ENCODE measurements at places on chromosomes 1 and 21.

DNA sequence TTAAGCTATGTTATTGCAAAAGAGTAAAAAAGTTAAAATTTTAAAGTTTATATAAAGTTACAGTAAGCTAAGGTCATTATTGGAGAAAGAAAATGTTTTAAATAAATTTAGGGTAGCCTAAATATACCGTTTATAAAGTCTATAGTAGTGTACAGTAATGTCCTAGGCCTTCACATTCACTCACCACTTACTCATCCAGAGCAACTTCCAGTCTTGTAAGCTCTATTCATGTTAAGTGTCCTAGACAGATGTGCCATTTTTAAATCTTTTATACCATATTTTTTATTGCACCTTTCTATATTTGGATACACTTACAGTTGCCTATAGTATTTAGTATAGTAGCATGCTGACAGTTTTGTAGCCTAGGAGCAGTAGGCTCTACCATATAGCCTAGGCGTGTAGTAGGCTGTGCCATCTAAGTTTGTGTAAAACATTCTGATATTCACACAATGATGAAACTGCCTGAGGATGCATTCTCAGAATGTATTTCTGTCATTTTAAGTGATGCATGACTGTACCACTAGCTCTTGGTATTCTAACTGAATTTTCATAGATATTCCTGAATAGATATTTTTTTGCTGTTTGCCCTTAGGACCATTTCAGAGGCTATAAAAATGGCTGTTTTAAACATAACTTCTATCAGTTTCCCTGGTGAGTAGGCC is 26.8 kb downstream of the PPP2R5A start:
- DNase-seq: no peak

- no peak for DNase-seq
These were observed 1.8 kb upstream of the MTF1 start for GRCh38 chr1:37861151-37861550.

DNA sequence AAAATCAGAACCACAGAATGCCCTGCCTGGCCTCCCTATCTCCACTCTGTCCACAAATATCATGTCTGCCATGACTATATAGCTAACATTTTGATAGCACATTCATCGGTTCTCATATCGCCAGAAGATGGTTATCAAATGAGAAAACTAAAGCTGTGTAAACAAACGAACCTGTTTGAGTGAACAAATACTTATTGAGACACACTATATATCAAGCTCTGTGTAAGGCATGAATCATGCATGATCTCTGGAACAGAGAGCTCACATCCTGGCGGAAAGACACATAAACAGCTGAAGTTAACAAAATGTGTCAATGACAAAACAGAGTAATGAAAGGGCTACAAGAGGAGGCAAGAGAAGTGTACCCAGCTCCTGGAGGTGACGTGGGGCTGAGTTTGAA is 13.1 kb downstream of the KCND3 start:
- no peak for DNase-seq

- DNase-seq: no peak
These were observed 38.5 kb upstream of the TDRD10 start for GRCh38 chr1:154463512-154463990.

DNA sequence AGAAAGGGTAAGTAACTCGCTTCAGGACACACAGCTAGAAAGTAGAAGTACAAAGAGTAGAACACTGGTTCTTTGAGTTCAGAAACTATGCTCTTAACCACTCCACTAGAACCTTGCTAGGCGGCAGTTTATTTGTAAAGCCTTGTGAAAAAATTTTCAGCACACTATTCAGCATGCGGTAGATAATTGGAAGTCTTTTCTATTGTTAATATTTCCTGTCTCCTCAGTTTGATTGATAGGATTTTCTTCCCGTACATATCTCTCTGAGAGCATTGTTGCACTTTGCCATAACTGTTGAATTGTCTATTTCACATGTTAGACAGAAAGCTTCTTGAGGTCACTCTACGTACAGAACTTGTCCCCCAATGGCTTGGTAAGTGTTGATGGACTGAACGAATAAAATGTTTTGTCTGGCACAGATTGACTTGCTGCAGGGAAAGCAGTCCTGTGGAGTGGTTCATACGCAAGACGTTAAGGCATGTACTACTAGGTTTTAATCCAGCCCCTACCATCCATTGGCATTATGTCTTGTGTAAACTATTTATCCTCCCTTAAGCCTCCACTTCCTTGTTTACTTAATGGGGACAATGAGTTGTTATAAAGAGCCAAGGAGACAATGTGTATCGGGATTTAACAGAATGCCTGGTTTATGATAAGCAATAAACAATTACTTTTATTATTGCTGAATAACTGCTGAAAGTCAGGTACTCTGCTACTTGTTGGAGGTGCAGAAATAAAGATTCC is 35.8 kb downstream of the C1orf21 start:
- no peak for DNase-seq

GRCh38 chr1:109243221-109243620 is 6.1 kb upstream of the CELSR2 start:
- DNase-seq: no peak

GRCh38 chr1:182478238-182478637 is 28.3 kb downstream of the RGSL1 start:
- DNase-seq: no peak

GRCh38 chr1:24727501-24728216 is 17.6 kb upstream of the CLIC4 start:
- DNase-seq: peak; percentile 52

GRCh38 chr1:70278710-70279109 is 57.5 kb downstream of the SRSF11 start:
- no peak for DNase-seq

GRCh38 chr1:79568411-79568810 is 561.9 kb upstream of the ADGRL4 start:
- no peak for DNase-seq

DNA sequence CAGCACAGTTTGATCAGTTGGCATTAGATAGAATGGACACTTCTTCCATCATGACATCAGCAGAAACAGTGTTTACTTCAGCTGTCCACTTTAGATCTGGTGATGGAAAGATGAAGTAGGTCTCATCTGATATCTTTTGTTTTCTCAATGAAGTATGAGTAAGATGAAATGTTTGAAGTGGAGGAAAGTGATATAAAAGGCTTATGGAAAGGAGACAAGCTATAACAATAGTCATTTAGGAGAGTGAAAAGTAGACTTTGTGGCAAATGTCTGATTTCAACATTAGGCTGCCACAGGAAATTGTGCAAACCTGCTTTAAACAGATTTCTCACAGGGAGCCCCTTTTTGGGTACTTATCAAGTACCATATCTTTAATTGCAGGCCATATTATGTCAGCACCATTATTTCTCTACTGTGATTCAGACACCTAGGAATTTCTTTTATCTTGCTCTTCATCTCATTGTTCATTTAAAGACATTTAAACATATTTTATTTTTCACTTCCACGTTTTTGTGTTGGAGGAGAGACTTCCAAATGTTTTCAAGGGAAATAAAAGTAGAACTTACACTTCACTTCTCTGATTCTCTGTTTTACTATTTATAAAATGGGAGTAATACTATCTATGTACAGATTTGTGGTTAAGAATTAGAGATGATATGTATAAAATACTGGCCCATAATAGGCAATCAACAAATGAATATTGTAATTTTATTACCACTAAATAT is 18.1 kb downstream of the PDC start:
- DNase-seq: no peak

GRCh38 chr1:228990906-228991569 is 255.8 kb downstream of the RHOU start:
- DNase-seq: no peak

- no peak for DNase-seq
These were observed 88.4 kb downstream of the OLFML2B start for GRCh38 chr1:161935264-161935663.
